ENCODE measurements at places on chromosomes 16 and 17.

- peak; percentile 42 for DNase-seq
These were observed 44.9 kb upstream of the PEMT start for GRCh38 chr17:17636272-17636885.

DNA sequence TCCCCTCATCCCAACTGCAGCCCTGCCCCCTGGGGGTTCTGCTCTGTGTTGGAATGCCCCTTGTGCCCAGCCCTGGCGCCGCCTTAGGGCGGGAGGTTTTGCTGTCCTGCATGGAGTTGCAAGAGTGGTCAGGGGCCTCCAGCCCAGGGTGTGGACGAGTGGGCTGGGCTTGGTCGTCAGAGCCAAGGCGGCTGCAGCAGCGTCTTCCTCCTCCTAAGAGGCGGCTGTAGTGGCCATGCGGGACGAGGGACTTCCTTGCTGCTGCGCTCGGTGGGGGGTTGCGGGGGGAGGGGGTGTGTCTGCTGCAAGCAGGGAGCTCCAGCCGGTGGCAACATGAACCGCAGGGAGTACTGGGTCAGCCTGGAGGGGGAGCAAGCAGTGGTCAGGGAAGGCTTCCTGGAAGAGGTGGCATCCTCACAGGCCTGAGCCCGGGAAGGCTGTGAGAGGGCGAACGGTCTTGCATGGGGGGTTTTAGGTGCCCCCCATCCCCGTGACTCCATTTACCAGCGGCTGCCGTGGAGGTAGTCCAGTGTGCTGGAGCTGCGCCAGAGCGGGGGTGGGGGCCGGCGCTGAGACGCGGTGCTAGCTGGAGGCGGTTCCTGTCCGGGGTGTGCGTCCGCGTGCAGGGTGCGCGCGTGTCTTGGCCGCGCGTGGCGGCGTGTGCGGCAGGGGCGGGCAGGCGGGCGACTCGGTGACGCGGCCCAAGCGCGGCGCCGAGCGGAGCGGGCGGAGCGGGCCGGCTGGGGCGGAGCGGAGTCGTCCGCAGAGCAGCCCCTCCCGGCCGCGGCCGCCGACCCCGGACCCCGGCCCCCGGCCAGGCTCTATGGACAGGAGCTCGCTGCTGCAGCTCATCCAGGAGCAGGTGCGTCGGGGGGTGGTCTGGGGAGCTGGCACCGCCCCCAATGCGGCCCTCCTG lies at the start of gene RHBDL1:
Gene RHBDL1 (plus strand): TSS at position 704 of the 916 bp plus-strand sequence. CDS start 120 bp downstream, at position 824.
- peak; percentile 6 for DNase-seq

- peak; percentile 36 for DNase-seq
These were observed 4.4 kb upstream of the ERN1 start for GRCh38 chr17:64134216-64134970.

- no peak for DNase-seq
These were observed 29.5 kb downstream of the MBTD1 start for GRCh38 chr17:51230306-51230705.

GRCh38 chr17:9917131-9917530 lies 12.1 kb upstream of the RCVRN start:
- DNase-seq: no peak

- no peak for DNase-seq
These were observed 9.1 kb downstream of the NUDT16L1 start for GRCh38 chr16:4702466-4702808.

DNA sequence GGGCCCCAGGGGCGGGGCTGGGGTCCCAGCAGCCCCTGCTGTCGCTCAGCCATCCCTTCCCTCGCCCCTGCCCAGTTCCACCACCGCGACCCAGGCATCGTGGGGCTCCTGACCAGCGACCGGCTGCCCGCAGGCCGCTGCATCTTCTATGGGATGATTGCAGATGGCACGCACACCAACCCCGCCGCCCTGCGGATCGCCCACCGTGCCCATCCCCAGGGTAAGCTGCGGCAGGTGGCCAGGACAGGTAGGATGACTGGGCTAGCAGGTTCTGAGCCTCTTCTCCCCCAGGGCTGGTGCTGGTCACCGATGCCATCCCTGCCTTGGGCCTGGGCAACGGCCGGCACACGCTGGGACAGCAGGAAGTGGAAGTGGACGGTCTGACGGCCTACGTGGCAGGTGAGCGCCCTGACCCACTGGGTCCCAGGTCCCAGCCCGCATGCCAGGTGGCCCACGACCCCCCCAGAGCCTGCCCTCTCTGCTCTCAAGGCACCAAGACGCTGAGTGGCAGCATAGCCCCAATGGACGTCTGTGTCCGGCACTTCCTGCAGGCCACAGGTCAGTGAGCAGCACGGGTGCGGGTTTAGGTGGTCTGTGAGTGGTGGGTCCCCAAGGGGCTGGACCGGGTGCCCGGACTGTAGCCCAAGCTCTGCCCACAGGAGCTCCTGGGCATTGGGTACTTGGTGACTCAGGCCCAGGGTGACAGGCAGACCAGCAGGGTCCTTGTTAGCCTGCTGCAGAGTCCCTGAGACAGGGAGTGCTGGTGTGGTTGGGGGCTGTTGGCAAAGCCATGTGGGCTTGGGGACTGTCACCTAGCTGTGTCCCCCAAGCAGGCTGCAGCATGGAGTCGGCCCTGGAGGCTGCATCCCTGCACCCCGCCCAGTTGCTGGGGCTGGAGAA lies 2.8 kb downstream of the CEMP1 start:
- no peak for DNase-seq
